ENCODE measurements at places on chromosomes 7 and 10. TPM values are rescaled to one million over a fixed set of nuclear protein-coding genes. Genes with fewer than 3 reads are reported as not detected.

ADIRF gene
- polyA plus RNA-seq: 17.2 TPM

SFXN4 gene
- 31.9 TPM for polyA plus RNA-seq

CALCR gene
- 1.0 TPM for polyA plus RNA-seq

STEAP4 gene
- 0.18 TPM for polyA plus RNA-seq

BPGM gene
- polyA plus RNA-seq: 39.3 TPM

SEC61A2 gene
- polyA plus RNA-seq: 17.8 TPM

UNCX gene
- polyA plus RNA-seq: 12.6 TPM

VWDE gene
- polyA plus RNA-seq: 4.6 TPM

RADIL gene
- 3.5 TPM for polyA plus RNA-seq

AKR1D1 gene
- polyA plus RNA-seq: 0.17 TPM

- DNase-seq: no peak
Measured at GRCh38 chr7:98278408-98278807, 3.1 kb upstream of the BRI3 start.

DNA sequence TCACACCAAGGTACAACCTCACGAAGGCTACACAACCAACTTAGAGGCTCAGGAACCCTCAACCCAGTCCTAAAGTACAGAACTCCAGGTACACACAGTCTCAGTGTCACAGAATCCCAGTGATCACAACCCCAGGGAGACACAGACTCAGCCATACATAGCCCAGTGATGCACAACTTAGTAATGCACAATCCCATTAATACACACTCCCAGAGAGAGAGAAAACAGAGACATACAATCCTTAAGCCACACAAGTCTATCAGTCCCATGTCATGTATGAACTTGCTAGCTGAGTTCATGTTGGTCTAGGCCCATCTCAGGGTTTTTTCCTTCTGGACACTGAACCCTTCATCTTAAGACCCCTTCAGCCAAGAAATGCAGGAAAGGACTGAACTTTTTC is 4.6 kb downstream of the KCNIP2 start:
- DNase-seq: no peak

DNA sequence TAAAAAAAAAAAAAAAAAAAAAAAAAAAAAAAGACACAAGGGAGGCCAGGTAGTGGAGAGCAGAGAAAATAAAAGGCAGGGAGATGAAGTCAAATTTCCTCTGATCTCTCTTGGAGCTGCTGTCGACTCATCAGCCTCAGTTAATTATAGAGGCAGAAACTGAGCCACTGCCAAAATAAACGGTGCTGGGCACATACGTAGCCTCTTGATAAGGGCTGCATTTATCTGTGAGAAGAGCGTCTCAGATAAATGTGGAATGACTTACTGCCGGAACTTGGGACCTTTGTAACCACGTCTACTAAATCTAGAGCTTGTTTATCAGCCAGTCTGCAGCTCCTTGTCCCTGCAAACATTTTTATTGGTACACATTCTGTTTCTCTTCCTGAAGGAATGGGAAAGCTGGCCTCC is 162.3 kb downstream of the BAMBI start:
- DNase-seq: no peak

DNA sequence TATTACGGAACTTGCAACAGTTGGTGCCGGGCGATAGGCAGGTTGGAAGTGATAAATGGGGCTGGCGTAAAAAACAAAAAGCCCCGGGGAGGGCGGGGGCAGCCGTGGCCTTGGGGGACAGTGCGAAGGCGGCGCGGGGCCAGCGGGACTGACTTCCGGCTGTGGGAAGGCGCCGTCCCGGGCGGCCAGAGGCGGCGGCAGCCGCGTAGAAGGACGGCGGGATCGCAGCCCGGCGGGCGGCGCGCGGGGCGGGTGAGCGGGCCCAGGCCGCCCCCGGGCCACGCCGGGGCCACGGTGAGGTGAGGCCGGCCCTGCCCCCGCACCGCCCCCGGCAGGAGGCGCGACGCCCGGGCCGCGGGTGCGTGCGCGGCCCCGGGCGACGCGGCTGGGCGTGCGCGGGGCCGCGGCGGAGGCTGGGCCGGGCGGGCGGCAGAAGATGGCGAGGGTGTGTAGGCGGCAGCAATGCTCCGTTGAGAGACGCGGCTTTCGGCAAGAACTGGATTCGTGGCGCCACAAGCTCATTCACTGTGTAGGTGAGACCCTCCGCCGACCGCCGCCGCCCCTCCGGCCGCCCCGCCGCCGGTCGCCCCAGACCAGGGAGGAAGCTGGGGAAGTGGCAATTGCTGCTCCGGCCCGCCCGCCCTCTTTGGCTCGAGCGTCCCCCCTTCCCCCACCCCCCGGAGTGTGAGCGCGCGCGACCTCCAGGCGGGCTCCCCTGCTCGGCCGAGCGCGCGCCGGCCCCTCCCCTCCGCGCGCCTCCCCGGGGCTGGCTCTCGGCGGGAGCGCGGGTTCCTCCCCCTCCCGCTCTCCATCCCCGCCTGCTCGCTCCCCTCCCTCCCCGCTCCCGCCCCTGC is at the start of gene LCOR:
TSS of gene LCOR (plus strand) at position 432 of the 854 bp plus-strand sequence. CDS start 116,760 bp downstream, outside the sequence.
- DNase-seq: peak; percentile 81

- no peak for DNase-seq
Measured at GRCh38 chr7:53398566-53398965, 363.1 kb downstream of the POM121L12 start.

DNA sequence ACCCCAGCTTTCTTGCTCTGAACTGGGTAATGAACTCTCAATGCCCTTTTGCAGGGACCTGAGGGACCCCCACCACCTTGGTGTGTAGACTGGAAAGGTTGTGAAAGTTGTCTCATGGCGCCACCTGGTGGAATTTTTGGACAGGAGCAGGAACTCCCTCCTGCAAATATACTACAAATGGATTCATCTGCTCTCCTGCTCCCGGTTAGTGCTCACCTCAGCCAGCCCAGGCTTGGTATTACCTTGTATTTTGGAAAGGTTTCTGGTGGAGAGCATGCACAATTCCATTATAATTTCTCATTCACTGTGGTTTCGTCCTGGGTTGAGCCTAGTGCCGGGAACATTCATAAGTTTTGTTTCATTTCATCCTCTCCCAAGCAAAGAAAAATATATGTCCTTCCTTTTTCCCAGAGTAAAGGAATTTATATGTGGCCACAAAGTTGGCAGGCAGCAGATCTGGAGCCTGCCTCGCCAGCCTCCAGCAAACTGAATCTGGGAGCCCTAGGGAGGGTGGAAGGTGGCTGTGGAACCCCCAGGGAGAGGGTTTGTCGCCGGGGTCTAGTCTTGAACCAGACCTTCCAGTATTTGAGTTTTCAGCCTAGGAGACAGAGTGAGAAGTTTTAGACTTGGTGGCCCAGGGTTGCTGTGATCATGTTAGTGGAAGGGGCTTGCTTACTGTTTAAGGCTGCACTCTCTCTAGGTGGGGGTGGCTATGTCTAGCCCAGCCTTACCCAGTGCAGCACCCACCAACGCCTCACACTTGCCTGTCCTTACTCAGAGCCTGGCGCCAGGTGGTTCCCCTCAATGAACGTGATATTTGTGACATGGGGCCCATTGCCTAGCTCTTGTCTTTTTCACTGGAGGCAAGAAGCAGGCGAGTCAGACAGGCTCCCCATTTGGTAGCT is 9.5 kb downstream of the FAM241B start:
- no peak for DNase-seq

DNA sequence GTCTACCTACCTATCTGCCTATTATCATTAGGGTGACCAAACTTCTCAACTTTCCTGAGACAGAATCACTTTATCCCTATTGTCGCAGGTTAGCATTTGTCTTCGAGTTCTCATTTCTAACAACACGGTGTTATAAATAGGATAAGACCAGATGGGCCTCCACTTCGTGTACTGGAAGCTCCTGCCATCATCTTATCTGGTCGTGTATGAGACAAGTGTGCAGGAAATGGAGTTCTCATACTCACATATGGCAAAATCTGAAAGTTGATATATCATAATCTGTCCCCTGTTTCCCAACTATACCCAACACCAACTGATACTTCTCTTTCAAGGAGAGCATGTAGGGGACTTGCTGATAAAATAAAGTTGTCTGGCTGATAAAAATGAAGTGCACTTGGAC is 287.4 kb upstream of the FOXK1 start:
- DNase-seq: no peak

GRCh38 chr10:121332829-121333765 is 265.1 kb downstream of the FGFR2 start:
- no peak for DNase-seq

DNA sequence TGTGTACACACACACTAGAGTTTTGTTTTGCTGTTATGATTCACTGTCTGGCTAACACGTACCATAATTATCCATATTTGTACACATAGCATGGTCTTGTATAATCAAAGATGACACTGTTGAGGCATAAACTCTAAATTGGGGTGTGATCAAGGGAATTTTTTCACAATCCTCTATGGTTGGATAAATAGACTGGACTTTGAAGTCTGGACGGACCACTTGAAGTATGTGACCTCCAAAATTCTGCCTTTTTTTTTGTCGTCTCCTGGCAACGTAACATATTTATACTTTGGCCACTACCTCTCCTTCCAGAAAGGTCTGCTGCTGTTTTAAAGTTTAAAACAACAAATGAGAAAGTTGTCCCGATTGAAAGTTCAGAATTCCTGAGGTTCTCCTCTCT is 193.4 kb downstream of the CACNB2 start:
- no peak for DNase-seq

- DNase-seq: no peak
Measured at GRCh38 chr7:84447636-84448293, 253.2 kb upstream of the SEMA3A start.

- DNase-seq: no peak
Measured at GRCh38 chr7:32890793-32891042, 842 bp downstream of the KBTBD2 start.

GRCh38 chr10:34760606-34761005 is 54.5 kb downstream of the PARD3 start:
- no peak for DNase-seq

DNA sequence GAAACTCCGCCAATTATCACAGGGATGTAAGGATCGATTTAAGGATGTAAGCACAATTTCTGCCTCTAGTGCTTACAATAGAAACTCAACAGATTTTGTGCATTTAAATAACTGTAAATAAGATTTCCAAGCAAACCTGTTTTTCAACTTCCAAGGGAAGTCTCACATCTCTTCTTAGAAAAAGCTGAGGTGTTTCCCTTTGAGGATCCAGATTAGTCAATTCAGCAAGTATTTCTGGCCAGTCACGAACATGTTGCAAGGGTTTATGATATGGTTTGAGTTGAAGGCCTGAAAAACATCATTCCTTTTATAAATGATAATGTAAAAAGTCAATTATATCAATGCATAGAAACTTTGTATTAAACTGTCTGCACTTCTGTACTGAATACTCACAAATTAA is 23.9 kb downstream of the KRIT1 start:
- DNase-seq: no peak

DNA sequence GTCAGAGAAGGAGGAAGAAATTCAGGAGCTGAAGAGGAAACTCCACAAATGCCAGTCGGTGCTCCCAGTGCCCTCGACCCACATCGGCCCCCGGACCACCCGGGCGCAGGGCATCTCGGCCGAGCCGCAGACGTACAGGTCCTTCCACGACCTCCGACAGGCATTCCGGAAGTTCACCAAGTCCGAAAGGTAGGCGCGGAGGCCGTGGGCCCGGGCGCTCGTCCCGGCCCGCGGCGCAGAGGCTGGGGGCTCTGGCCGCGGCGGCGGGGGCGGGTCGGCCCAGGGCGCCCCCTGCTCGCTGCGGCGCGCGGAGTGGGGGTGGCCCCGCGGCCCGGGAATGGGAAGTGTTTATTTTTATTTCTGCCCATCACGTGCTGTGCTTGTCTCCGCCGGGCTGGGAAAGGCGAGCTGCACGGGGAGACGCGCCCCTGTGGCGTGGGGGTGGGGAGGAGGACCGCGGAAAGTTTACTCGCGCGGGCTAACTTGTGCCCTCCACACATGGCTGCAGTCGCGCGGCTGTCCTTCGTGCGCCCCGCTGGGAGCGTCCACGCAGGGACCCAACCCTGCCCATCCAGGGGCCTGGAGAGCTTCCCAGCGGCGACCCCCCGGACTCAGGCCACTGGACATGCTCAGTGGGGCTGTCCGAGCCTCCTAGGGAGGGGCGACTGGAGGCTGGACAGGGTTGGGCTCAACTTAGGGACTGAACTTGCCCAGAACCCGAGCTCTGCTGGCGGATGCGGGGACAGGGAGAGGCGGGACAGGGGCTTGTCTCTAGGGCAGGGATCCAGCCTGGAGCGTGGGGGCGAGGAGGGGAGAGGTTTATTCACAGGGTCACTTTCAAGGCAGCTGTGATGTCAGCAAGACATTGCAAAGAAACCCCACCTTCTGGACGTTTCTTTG is 82.6 kb upstream of the PRKG1 start:
- peak; percentile 51 for DNase-seq

DNA sequence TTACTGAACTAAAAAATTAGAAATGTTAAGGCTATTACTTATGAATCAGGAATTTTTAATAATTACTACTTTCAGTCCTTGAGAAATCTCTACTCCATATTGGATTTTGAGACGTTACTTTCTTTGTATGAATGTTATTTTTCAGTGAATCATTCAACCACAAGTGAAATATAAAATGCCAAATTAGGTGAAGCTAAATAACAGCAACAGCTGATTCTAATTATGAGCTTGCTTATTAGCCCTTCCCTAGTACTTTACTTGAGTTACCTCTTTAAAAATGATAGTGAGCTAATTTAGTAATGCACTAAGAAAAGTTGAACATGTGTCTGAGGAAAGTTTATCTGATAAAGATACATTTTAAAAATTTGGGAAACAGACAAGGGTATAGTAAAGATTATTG is 51.4 kb downstream of the PCGF5 start:
- DNase-seq: no peak

GRCh38 chr7:12052211-12052610 is 158.9 kb upstream of the TMEM106B start:
- no peak for DNase-seq
